Right cardiac atrium (tissue), 5 donors: ENCODE measurements at places on chromosomes 12 and 14.

DNA sequence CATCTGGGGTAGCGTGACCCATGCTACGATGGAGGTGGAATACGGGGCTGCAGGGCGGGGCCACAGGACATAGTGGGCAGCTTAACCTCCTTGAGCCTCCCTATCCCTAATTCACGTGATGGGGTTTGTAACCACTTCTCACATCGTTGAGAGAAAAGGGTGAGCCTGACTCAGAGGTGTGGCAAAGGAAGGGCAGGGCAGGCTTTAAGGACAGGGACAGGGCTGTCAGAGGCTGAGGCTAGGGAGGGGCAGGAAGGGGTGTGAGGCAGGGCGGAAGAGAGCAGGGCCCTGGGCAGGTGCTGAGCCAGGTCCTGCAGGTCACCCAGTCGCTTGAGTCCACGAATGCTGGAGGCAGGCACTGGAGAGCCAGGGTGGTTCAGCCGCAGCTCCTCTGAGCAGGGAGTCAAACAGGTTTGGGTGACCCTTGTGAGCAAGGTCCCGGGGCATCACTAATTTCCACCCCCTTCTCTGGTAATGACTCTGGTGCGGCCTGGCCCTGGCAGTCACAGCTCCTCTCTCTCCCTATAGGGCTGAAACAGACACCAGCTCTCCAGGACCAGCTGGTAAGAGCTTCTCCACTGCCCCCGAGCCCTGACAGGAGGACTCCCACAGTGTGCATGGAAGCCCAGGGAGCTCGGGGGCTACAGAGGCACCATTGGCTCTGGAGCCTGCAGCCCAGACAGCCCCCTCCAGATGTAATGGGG lies 7.5 kb upstream of the AQP2 start:
- DNase-seq = no peak

DNA sequence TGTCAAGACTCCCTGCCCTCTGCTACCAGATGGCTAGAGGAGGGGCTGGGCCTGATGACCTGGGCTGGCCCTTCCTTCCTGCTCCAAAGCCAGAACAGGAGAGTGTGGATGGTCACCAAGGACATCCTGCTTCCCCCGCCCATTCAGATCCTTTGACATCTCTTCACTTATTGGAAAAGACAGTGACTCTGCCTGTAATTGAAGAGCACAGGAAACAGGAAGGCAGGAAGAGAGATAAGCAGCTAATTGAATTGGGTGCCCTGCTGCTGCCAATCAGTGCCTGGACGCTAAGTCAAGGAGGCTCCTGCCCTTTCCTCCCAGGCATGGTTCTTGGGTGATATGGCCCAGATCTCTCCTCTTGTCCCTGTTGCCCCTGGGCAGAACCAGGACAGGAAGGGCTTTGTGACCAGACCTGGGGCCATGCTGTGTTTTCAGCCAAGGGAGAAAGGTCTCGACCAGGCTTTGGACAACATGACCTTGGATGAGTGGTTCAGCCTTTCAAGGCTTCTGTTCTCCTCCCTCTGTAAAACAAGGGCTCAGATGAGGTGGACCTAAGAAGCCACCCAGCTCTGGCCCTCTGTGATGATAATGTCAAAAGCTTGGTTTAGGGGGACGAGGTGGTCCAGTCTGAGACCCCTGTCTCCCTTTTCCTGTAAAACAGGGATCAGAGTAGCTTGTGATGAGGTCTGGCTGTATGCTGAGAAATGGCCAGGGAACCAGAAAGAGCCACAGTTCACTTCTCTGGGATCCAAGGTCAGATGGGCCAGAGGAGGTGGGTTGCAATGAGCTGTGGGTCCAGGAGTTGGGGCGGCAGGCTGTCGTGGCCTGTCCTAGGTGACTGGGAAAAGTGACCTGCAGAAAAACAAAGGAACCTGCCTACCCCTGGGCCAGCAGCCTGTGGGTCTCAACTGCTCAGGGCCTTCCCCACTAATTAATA lies 38.8 kb downstream of the FAM222A start:
- no peak for DNase-seq

DNA sequence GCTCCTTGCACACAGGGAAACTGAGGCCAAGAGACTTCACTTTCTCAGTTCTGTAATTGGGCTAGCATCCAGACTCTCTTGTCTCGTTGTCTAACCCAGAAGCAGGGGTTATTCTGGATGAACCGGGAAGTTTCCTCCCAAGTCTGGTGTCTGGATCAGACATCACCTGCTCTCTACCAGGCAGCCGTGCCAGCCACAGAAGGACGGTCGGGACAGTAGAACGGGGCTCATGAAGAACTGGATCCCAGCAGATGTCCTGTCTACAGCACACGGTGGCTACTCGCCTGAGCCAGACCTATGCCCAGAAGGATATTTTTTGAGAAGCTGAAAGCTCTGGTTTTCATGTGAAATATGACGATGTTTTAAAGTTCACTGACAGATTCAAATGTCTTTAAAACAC lies 19.1 kb upstream of the FZD10 start:
- no peak for DNase-seq

DNA sequence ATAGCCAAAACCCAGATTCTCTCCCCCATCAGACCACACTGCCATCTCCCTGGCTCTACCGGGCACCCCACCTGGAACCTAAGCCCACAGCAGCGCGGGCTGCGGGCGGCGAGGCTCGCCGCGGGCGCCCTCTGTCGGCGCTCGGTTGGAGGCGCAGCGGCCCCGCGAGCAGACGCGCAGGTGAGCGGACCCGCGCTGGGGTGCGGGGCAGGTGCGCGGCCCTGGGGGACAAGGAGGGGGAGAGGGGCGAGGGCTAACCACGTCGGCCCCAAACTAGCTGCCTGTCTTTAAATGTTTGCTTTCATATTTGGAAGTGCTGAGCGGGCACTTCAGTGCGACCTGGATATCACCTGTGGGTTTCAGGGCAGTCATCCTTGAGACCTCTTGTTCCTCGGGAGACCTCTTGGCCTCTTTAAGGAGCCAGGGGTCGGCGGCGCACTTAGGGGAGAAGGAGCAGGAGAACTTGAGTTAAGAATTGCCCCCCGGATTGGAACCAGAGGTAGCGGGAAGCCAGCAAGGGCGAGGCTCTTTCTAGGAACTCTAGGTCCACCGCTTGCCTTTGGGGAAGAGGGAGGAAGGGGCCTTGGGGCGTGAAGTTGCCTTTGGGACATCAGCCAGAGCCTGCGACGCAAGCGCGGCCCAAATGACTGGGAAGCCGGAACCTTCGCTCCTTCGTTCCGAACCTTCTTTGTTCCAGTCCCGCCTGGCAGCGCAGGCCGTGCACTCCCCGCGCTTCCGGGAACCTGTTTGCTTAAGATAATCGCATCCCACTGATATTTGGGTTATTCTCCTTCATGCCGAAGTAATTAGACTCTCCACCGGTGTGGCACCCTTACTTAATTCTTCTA lies 78.7 kb downstream of the NEDD1 start:
- DNase-seq = peak; percentile 58

- no peak for DNase-seq
Observed at GRCh38 chr12:31521964-31522363, 69.0 kb downstream of the DENND5B start.

DNA sequence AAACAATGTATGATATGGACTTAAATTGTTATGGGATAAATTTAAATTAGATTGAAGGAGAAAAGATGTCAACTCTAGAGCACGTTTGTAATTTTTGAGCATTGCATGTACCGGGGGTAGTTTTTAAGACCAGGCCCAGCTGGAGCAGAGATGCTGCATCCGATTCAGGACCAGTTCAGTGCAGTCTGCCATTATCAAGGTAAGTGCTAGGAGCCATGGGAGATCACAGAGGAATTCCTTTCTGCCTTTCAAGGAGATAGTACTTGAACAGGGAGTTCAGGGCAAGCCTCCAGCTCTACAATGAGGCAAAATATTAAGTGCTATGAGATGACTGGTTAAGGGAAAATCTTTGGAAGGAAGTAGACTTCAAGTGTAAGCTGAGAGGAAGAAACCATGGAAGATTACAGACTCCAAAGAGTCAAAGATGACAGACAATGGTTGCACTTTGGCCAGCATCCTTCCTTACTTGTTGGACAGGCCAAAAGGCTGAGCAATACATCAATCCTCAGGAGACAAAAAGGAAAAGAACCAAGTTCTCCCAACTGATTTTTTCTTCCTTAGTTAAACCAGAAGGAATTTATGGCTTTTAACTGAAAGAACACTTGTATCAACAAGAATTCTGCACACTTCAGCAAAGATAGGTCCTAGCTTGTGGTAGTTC lies 113.2 kb upstream of the HIF1A start:
- DNase-seq = no peak

- no peak for DNase-seq
Observed at GRCh38 chr12:32431025-32431424, 31.7 kb downstream of the FGD4 start.

DNA sequence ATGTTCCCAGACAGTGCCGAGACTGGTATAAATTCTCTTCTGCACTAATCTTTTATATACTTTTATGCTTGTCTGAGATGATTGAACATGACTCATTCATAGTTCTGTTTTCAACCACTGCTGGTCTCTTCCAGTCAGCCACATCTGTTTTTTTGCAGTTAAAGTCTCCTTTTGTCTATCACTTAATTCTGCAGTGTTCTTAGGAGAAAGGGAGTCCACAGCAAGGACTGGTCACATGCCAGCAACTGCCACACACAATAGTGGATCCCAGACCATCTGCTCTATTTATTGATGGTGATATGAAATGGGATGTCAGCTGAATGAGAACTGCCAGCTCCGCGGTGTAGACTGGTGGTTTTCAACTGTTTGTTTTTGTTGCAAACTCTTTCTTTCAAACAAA lies 379.8 kb downstream of the MED13L start:
- no peak for DNase-seq

DNA sequence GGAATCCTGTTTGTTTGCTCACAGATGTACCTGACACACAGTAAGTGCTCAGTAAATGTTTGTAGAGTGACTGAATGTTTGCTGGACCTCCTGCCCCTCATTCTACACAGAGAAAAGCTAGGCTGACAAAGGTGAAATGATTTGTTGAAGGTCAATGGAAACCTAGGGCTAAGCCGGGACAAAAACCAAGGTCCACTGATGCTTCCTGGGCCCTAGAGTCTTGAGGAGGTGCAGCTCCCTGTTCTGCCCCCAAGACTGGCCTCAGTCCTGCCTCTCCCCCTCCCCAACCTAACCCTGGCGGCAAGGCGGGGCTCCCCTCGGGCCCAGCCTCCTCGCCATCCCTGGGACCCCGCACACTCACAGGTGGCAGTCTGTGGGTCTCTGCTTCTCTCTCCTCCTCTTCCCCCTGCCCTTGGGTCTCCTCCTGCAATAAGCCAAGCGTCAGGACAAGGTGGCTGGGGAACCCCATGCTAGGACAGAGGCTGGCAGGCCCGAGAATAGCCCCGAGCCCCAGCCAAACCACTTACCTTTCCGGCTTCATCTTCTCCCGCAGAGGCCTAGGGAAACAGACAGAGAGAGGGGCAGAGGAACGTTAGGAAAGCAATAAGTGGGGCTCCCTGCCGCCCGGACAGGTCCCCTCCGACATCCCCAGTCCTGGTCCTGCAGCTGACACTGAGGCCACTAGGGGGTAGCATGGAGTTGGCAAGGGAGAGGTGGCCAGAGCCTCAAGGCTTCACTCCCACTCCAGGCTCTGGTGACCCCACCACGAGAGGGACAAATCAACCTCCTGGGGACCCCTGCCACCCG lies 9.3 kb downstream of the PGF start:
- DNase-seq = peak; percentile 88

DNA sequence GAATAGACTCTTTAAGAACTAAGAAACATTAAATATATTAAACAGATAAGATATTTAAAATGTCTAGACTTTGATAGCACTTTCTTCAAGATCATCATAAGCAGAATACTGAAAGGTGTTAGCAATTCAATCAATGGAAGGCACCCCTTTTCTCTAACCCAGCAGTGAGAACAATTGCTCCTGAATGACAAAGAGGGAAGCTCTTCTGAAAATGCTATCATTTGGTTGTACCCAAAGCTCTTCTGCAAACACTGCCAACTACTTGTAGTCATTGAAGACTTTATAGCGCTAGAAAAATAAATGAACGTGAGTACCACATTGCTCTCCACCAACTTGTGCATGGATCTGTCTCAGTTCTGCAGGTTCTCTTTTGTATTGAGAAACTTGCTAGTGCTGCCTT lies 62.2 kb upstream of the LMO3 start:
- no peak for DNase-seq

- DNase-seq = no peak
Observed at GRCh38 chr14:45145214-45145613, 9.5 kb downstream of the FANCM start.

DNA sequence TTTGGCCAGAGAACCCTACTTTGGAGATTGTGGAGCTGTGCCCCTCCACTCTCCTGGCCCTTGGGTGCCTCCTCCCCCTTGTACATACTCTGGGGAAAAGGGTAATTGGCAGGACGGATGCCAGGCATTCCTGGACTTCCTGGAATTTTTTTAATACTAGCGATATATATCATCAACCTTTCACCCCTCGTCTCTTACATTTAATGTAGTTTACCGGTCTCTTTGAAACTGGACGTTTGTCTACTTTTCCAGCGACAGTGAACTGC lies 767 bp upstream of the CRY1 start:
- DNase-seq = no peak

DNA sequence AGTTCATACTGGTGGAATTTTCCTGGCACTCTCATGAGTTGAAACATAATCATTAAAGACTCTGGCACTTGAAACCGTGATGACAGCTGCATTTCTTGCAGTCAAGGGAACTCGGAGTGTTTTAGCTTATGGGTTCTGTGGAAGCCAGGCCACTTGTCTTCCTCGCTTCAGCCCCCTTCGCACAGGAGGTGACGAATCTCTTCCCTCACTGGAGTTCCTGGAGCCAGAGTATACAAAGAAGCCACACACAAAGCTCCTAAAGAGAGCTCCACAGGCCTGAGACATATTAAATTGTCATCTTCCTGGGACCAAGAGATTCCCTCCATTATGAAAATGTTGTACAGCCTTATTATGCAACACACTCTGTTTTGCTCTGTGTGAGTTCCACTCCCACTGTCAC lies 964.1 kb downstream of the TMEM121 start:
- DNase-seq = no peak

DNA sequence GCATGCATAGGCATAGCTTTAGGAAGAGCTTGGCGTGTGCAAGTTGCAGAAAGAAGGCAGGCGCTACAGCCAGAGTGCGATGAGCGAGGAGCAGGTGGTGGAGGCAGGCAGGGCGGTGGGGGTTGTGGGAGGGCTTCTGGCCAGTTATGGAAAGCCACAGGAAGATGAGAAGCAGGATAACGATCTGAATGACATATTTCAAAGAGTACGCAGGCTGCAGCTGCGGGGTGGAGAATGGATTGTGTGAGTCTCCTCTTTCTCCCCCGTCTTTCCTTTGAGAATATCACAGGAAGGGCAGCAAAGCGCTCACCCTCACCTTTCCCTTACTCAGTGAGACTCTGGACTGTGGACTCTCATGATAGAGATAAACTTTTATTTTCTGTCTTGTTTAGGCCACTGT lies 48.7 kb upstream of the PLXNC1 start:
- no peak for DNase-seq

GRCh38 chr12:122840580-122841513 lies 5.6 kb downstream of the HIP1R start:
- DNase-seq = no peak

GRCh38 chr12:130470969-130471368 lies 133.3 kb downstream of the PIWIL1 start:
- no peak for DNase-seq

- DNase-seq = no peak
Observed at GRCh38 chr14:95533391-95533821, 1.4 kb upstream of the GLRX5 start.
